ENCODE measurements at places on chromosomes 7 and 10. TPM values are rescaled to one million over a fixed set of nuclear protein-coding genes. Genes with fewer than 3 reads are reported as not detected.
A peak's percentile ranks its signal among the peaks of the same experiment; 100 is the strongest.

DNA sequence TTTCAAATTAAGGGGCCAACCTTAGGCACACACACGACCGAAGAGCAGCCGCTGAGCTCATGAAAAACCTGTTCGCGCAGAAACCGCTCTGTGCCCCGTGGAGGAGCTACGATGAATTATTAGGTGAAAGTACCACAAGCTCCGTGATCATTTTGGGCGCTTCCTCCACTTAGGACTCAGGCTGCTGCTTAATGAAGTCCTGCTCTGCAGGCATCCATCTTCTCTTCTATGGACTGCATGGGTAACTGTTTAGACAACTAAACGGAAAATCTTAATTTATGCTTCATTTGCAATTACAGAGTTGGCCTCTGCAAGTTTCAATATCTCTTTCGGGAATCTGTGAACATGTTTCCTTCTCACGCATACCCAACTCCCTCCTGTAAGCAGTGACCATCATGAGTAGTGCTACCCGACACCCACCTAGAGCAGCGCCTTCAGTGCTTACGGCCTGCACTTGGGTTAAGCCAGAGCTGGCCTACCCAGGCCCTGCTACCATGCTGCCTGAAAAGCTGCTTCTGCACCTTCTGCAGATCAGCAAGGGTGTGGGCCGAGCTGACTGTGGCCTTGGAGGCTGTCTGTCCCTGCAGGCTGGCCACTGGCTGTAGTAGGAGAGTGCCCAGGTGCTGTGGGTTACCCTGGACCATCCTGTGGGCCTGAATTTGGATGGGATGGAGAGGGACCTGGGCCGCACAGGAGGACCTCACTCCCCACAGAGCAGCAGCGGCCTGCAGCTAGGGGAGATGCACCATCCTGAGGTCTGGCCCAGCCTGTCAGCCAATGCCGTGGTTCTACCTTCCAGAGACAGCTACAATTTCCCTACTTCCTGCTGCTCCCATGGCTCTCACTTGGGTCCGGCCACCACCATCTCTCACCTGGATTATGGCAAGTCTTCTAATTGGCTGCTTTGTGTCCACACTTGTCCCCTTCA lies 36.0 kb downstream of the GNA12 start:
- DNase-seq: peak; percentile 61
- no peaks in the 10 kb centered on the region for H3K27me3 ChIP-seq
- no peak overlapping the region for H3K27ac ChIP-seq
- peaks cover 8% of the 10 kb centered on the region for H3K36me3 ChIP-seq
- H3K4me3 ChIP-seq: no peak overlapping the region
- H3K4me1 ChIP-seq: peaks cover 9% of the 10 kb centered on the region

- no peaks in the 10 kb centered on the region for H3K27me3 ChIP-seq
- DNase-seq: no peak
- peaks cover 4% of the 10 kb centered on the region for H3K4me1 ChIP-seq
- H3K36me3 ChIP-seq: peaks cover 4% of the 10 kb centered on the region
Measured at GRCh38 chr10:7861509-7862120, 43.3 kb downstream of the TAF3 start.

DNA sequence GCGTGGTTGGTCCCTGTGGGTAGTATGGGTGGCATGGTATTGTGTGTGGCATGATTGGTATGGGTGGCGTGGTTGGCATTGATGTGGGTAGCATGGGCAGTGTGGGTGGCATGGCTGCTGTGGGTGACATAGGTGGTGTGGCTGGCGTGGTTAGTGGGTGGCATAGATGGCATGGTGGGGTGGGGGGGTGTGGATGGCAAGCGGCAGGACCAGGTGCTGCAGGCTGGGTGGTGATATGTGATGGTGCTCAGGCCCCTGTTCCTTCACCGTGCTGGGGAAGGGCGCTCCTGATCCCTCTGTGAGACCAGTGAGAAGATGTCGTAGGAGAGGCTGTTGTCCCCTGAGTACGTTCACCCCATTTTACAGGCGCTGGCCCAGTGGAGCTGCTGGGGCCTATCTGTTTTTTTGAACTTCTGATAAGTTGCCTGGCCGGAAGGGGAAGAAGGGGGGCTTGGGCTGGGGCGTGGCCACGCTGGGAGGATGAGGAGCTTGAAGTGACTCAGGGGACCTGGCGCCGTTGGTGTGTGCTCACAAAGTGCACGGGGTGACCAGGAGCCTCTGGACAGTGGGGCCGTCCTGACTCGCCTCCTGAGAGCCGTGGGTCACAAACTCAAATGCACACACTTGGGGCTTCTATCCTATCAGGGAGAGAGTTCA lies 17.5 kb downstream of the INPP5A start:
- no peaks in the 10 kb centered on the region for H3K36me3 ChIP-seq
- no peaks in the 10 kb centered on the region for H3K27me3 ChIP-seq

Gene SUV39H2
- total RNA-seq: 19.3 TPM

DNA sequence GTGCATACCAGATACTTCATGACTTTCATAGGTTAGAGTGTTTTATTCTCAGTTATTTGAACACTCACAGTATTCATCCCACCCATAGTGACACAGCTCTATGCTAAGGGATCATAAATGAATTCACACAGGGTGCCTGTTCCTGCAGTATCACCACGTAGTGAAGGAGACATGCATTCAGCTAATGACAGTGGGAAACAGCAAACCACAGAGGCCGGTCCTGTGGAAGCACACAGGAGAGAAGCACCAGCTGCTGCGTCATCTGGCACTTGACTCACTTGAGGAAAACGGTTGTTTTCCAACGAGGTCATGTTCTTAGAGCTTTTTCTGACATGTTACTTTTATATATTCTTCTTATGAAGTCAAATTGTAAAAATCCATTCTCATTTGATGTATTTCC lies 73.0 kb downstream of the UBE3C start:
- DNase-seq: no peak
- no peaks in the 10 kb centered on the region for H3K4me1 ChIP-seq
- H3K27ac ChIP-seq: no peak overlapping the region

All from endodermal cell (in vitro differentiated cells).